ENCODE measurements at places on chromosomes 4 and X.
A peak's percentile ranks its signal among the peaks of the same experiment; 100 is the strongest.

DNA sequence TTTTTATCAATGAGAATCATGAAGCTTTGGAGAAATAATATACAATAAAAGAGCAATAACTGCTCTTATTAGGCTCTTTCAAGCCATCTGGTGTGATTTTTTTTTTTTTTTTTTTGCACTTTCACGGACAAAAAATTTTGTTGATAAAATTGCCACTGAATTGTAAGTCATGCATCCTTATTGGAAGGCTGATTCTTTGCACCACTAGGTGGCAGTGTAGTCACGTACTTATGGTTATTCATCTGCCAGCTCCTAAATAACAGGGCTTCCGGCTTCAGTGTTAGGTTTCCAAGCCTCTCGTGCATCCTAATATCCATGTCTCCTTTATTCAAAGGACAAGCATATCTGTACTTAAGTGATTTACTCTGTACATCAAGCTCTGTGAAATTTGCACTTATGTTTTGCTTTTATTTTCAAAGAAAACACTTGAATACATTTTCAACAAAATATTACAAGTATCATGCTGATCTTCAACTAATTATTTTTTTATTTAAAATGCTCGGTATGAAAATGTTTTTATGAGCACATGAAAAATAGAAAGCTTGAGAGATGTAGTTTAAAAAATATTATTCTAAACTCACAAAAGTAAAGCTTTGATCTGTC is 1578.3 kb upstream of the TENM3 start:
- H3K27ac ChIP-seq, result no peak overlapping the region
- no peak overlapping the region for H3K4me3 ChIP-seq

GRCh38 chrX:38220415-38221390 is at the start of gene SRPX:
SRPX (minus strand) TSS chrX:38220871; CDS start chrX:38220792, 79 bp downstream.
- no peak within 1 kb of the TSS for H3K27ac ChIP-seq
- peak within 1 kb of the TSS; percentile 81 for H3K4me3 ChIP-seq
- peak; percentile 53 for DNase-seq
- H3K4me1 ChIP-seq, result no peaks in the 10 kb centered on the region

GRCh38 chr4:180641495-180641894 is 1601.7 kb upstream of the TENM3 start:
- no peak overlapping the region for H3K4me3 ChIP-seq
- no peak for DNase-seq
- H3K27ac ChIP-seq, result no peak overlapping the region
- no peaks in the 10 kb centered on the region for H3K4me1 ChIP-seq

GRCh38 chrX:132568291-132568690 is 79.5 kb upstream of the MBNL3 start:
- H3K4me1 ChIP-seq, result peaks cover 4% of the 10 kb centered on the region
- H3K27ac ChIP-seq, result no peak overlapping the region
- DNase-seq, result no peak
- no peak overlapping the region for H3K4me3 ChIP-seq
- H3K27me3 ChIP-seq, result no peaks in the 10 kb centered on the region

GRCh38 chrX:153825042-153825441 is 5.3 kb downstream of the PDZD4 start:
- H3K36me3 ChIP-seq, result peaks cover 17% of the 10 kb centered on the region
- DNase-seq, result no peak
- no peaks in the 10 kb centered on the region for H3K27me3 ChIP-seq
- peaks cover 3% of the 10 kb centered on the region for H3K4me1 ChIP-seq

- H3K4me3 ChIP-seq, result peak overlapping the region; percentile 67
- H3K4me1 ChIP-seq, result no peaks in the 10 kb centered on the region
- H3K27ac ChIP-seq, result no peak overlapping the region
- peaks cover 9% of the 10 kb centered on the region for H3K36me3 ChIP-seq
Measured at GRCh38 chrX:67545893-67546495, 2.2 kb downstream of the AR start.

- no peaks in the 10 kb centered on the region for H3K4me1 ChIP-seq
- H3K4me3 ChIP-seq, result no peak overlapping the region
- no peaks in the 10 kb centered on the region for H3K36me3 ChIP-seq
Measured at GRCh38 chrX:148412006-148412405, 88.4 kb upstream of the AFF2 start.

DNA sequence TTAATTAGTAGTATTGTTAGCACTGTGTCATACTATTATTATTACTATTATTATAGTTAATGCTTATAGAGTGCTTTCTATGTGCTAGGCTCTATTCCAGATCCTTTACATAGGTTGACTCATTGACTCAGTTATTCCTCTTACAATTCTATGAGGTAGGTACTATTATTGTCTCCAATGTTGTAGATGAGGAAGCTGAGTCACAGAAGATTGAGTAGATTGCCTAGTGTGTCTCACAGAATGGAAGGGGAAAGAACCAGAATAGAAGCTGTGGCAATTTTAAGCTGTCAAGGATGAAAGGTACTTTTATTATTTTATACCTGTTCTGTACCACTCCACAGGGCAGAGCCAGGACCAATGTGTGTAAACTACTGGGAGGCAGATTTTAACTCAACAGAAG is 1.9 kb upstream of the TCEAL1 start:
- H3K27me3 ChIP-seq, result no peaks in the 10 kb centered on the region
- no peak for DNase-seq
- no peaks in the 10 kb centered on the region for H3K36me3 ChIP-seq
- H3K27ac ChIP-seq, result no peak overlapping the region
- H3K4me3 ChIP-seq, result no peak overlapping the region

DNA sequence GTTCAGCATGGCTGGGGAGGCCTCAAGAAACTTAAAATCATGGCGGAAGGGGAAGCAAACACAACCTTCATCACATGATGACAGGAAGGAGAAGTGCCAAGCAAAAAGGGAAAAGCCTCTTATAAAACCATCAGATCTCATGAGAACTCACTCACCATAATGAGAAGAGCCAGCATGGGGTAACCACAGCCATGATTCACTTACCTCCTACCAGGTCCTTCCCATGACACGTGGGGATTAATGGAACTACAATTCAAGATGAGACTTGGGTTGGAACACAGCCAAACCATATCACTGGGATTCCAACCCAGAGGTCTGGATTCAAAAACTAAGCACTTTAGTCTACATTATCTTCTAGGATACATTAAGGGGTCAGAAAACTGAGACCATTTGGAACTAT is 609.6 kb upstream of the SPANXN1 start:
- H3K4me1 ChIP-seq, result no peaks in the 10 kb centered on the region
- H3K36me3 ChIP-seq, result no peaks in the 10 kb centered on the region
- H3K27me3 ChIP-seq, result no peaks in the 10 kb centered on the region
- DNase-seq, result no peak
- no peak overlapping the region for H3K27ac ChIP-seq
- H3K4me3 ChIP-seq, result no peak overlapping the region

DNA sequence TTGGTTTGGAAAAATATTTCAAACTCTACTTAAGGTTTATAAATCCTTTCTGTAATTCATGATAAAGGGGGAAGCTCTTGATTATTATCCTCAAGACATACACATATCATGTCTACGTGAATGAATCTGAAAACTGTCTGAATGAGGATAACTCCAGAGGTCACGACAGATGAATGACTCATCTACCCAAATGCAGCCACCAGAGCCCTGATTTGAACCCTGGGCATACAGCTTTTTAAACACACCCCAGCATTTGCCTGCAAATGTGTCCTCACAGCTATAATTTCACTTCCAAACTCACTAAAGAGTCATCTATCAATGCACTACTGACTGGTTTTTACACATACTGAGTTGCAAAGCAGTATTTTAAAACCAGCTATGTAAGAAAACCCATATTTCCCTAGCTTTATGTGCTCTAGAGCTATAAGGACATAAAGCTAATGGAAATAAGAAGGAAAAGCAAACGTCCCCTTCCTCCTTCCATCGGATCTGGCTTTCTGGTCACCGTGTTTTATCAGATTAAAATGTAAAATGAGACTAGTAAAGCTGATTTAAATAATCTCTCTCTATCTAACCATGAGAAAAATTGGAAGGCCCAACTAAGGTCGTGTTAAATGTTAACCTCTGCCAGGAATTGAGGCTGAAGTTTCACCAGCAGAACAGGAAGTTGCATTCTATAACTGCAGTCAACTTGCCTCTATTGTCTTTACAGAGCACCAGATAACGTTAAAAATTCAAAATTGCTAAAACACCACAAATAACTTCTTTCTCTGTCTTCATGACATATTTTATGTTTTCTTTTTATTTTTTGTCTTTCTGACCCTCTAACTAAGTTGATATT is 63.1 kb upstream of the SPP1 start:
- H3K36me3 ChIP-seq, result no peaks in the 10 kb centered on the region
- H3K4me3 ChIP-seq, result no peak overlapping the region
- peaks cover 24% of the 10 kb centered on the region for H3K4me1 ChIP-seq
- H3K27me3 ChIP-seq, result no peaks in the 10 kb centered on the region
- no peak for DNase-seq
- no peak overlapping the region for H3K27ac ChIP-seq

DNA sequence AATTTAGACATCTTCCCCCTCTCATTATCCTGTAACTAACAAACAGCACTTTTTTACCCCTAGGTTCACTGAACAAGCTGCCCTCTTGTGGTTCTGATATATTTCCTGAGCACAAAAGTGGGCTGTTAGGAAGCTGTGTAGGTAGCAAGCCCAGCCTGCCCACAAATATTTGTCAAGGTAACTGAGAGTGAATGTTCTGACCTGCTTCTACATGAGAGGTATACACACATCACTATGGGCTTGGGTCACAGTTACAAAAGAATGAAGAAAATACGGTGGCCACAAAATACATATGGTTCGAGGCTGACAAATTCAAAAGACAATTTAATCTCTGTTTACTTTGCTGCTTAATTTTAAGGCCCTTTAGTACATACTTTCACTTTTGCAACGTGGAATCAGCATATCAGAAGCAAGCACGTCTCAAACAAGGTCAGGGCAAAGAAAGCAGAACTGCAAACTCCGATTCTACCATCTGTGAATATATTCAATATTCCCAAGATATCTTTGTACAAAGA is 78.7 kb downstream of the RBM47 start:
- DNase-seq, result no peak
- H3K4me1 ChIP-seq, result peaks cover 6% of the 10 kb centered on the region
- no peaks in the 10 kb centered on the region for H3K27me3 ChIP-seq
- peaks cover 11% of the 10 kb centered on the region for H3K36me3 ChIP-seq

- no peak overlapping the region for H3K27ac ChIP-seq
- H3K36me3 ChIP-seq, result peaks cover 24% of the 10 kb centered on the region
- H3K27me3 ChIP-seq, result no peaks in the 10 kb centered on the region
- H3K4me1 ChIP-seq, result no peaks in the 10 kb centered on the region
- DNase-seq, result no peak
Measured at GRCh38 chrX:55546956-55547355, 57.3 kb upstream of the USP51 start.

GRCh38 chrX:13380211-13380610 is 60.4 kb upstream of the ATXN3L start:
- peaks cover 3% of the 10 kb centered on the region for H3K36me3 ChIP-seq
- H3K27ac ChIP-seq, result no peak overlapping the region
- H3K4me1 ChIP-seq, result no peaks in the 10 kb centered on the region
- no peak for DNase-seq
- no peak overlapping the region for H3K4me3 ChIP-seq
- H3K27me3 ChIP-seq, result no peaks in the 10 kb centered on the region

- no peaks in the 10 kb centered on the region for H3K27me3 ChIP-seq
- DNase-seq, result no peak
- H3K27ac ChIP-seq, result no peak overlapping the region
- H3K4me1 ChIP-seq, result no peaks in the 10 kb centered on the region
- H3K4me3 ChIP-seq, result no peak overlapping the region
Measured at GRCh38 chrX:65635378-65635777, 32.1 kb upstream of the MSN start.

DNA sequence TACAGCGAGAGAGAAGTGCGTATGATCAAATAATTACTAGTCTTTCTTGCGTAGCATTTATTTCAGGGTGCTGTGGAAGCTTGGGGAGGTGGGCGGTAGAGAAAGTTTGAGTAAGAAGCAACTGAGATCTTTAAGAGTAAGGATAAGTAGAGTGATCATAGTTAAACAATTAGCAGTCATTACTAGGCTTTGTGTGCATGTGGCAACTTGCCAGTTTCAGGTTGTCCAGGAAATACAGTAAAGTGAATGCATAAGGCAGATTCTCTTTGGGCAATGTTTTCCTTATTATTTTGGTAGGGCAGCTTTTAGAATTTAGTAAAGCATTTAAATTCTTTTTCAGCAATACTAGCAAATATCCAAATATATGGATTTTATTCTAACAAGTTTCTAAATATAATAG is 57.0 kb downstream of the HPGDS start:
- H3K4me1 ChIP-seq, result no peaks in the 10 kb centered on the region
- H3K27me3 ChIP-seq, result no peaks in the 10 kb centered on the region
- no peak overlapping the region for H3K4me3 ChIP-seq
- H3K27ac ChIP-seq, result no peak overlapping the region
- no peak for DNase-seq

- H3K4me3 ChIP-seq, result peak overlapping the region; percentile 74
- peaks cover 14% of the 10 kb centered on the region for H3K27me3 ChIP-seq
- peaks cover 2% of the 10 kb centered on the region for H3K4me1 ChIP-seq
- H3K36me3 ChIP-seq, result no peaks in the 10 kb centered on the region
Measured at GRCh38 chr4:24799544-24800324, 4.4 kb downstream of the SOD3 start.

- no peaks in the 10 kb centered on the region for H3K36me3 ChIP-seq
- H3K27me3 ChIP-seq, result no peaks in the 10 kb centered on the region
- DNase-seq, result no peak
- H3K4me3 ChIP-seq, result no peak overlapping the region
- H3K27ac ChIP-seq, result no peak overlapping the region
Measured at GRCh38 chr4:67770422-67770821, 16.2 kb upstream of the GNRHR start.

GRCh38 chr4:93788712-93789111 is 39.8 kb upstream of the ATOH1 start:
- H3K4me1 ChIP-seq, result peaks cover 5% of the 10 kb centered on the region
- no peaks in the 10 kb centered on the region for H3K27me3 ChIP-seq
- no peak overlapping the region for H3K27ac ChIP-seq
- no peaks in the 10 kb centered on the region for H3K36me3 ChIP-seq
- DNase-seq, result no peak

DNA sequence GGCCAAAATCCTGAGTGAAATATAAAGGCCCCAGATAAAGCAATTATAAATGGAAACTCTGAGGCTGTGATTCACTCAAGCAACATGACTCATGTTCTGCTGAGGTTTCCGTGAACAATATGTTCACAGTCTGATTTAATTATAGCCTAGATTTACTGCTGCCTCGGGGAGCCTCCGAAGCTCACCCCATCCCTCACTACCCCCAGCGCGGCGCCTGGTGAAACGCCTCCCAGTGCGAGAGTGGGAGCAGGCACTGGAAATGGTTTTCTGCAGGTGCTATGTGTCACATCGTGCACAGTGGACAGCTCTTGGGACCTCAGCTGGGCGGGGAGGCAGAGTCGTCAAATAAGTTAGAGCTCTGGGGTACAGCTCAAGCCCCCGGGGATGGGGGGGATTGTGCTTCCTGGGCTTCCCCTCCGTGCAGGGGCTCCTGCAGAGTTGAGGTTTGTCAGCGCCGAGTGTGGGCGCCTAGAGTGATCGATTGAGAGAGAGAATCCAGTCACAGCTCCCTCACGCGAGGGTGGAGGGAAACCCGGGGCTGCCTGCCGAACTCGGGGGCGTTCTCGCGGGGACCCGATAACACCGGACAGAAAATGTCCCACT is 110.6 kb downstream of the PHKA2 start:
- peaks cover 3% of the 10 kb centered on the region for H3K36me3 ChIP-seq
- no peak overlapping the region for H3K4me3 ChIP-seq
- H3K27me3 ChIP-seq, result no peaks in the 10 kb centered on the region
- no peak for DNase-seq
